Kidney glomerular epithelial cell (primary cell): ENCODE measurements at places on chromosomes 1 and 21.
A peak's percentile ranks its signal among the peaks of the same experiment; 100 is the strongest.

DNA sequence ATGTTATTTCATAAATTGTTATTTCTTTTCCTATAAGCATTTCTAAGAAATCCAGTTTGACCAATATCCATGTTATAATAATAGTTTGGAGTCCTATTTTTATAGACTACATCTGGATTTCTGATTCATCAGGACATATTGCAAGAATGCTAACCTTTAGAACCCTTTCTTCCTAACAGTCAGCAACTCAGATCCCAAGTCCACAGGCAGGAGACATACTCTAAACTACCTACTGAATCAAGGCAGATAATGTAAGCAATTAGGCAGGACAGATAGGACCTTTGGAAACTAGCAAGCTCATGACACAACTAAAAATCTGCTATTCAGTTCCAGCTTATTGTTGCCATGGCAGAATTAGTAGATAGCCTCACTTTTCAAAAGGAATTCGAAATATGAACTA, 104.1 kb downstream of the DENND1B start:
- no peak for DNase-seq

GRCh38 chr1:169588785-169589485, 2.7 kb upstream of the F5 start:
- DNase-seq = no peak

DNA sequence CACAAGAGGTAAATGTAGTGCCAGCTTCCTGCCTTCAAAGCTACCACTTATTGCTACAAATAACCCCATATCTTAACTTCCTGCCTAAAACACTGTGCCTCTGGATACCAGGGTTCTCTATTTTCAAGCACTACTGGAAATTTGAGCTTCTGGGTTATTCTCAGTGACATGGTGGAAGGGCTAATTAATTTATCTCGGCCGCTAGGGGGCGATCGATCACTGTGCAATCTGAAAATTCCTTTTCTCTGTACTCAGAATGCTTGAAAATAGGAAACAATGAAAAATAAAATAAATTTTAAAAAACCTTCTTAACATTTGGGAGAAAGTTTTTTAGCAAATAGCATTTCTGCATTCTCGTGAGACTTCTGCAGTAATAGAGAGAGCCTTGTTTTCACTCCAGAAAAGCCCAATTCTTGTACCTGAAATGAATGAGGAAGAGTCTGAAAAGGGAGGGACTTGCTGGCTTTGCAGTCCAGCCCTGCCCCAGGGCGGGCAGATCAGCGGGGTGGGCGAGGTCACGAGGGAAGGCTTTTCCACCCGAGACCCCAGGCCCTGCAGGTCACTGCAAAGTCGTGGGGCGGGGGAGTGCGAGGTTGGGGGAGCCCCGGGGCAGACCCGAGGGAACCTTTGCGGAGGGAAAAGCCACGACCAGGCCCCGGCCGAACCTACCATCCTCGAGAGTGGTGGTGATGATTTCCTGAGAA, 276.7 kb downstream of the PCP4 start:
- peak; percentile 49 for DNase-seq

GRCh38 chr1:53336146-53336545, 8.3 kb upstream of the LRP8 start:
- no peak for DNase-seq

- DNase-seq = no peak
Observed at GRCh38 chr1:247175458-247175857, 3.6 kb upstream of the ZNF124 start.

GRCh38 chr1:153262070-153262366, 2.5 kb downstream of the LORICRIN start:
- DNase-seq = no peak

- DNase-seq = no peak
Observed at GRCh38 chr1:173798078-173798477, 26.4 kb upstream of the DARS2 start.

GRCh38 chr1:174022080-174022975, at the start of gene RC3H1:
Gene RC3H1, minus strand, starts transcription at chr1:174022357. Its CDS starts 29,372 bp downstream, at chr1:173992985.
- DNase-seq = peak; percentile 70

DNA sequence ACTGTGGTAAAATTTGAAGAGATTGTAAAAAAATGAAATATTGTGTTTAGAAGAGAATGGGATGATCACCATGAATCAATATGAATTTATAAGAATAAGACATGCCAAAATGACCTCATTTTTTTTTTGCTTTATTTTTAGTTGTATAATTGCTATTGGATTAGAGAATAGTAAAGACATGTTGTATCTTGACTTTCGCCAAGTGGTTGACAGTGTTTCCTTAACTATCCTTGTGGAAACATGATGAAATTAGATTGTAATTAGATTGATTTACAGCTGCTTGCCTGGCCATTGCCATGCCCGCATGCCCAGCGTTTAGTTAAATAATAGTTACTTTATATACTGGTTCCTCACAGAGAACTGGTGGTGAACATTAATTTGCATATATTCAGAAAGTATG, 154.9 kb downstream of the MAGI3 start:
- DNase-seq = no peak

DNA sequence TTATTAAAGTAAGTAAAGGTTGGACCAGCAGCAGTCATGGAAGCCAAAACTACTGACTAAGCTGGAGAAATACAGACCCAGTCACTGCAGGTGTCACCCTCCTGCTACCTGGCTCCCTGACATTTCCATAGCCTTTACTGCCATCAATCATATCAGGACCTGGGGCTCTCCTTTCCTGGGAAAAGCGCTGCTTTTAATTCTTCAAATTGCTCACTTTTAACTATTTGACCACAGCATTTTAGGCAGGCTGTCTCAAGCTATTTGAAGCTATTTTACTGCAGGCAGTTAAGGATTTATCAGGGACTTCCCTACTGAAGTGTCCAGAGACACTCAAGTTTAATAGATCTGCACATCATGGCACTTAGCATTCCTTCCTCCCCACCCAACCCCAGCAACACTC, 4.1 kb downstream of the IVL start:
- DNase-seq = no peak

- DNase-seq = no peak
Observed at GRCh38 chr1:204514828-204515227, 1.4 kb upstream of the MDM4 start.

DNA sequence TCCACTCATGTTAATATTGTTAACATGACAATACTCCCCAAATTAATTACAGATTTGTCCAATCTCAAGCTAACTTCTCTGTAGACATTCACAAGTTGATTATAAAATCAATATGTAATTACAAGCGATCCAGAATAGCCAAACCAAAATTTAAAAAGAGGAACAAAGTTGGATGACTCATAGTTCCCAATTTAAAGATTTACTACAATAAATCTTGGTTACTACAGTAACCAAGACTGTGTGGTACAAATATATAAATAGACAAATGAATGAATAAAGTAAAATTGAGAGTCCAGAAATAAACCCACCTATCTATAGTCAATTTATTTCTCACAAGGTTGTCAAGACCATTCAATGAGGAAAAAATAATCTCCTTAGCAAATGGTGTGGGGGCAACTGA, 7.1 kb upstream of the KRTAP10-4 start:
- DNase-seq = no peak

- no peak for DNase-seq
Observed at GRCh38 chr1:221908573-221908972, 166.7 kb upstream of the DUSP10 start.

GRCh38 chr1:107530543-107530942, 389.7 kb downstream of the NTNG1 start:
- no peak for DNase-seq

DNA sequence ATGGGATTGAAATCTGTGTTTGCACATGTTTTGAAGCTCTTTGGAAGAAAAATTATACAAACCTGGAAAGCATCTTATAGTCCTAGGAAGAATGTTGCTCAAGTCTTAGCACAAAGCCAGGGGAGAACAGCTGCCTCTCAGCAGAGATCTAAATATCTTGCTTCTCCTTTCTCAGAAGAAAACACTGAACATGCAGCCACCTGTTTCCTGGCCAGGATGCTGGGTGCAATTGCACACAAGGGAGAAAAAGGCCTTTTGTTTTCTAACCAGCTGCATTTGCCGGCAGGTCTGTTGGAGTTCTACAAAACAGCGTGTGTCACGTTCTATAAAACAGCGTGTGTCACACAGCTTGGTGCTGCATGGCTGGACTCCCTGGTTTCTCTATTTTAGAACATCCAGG, 259.6 kb upstream of the PLD5 start:
- no peak for DNase-seq

- DNase-seq = no peak
Observed at GRCh38 chr1:108829498-108829916, 27.4 kb downstream of the AKNAD1 start.

DNA sequence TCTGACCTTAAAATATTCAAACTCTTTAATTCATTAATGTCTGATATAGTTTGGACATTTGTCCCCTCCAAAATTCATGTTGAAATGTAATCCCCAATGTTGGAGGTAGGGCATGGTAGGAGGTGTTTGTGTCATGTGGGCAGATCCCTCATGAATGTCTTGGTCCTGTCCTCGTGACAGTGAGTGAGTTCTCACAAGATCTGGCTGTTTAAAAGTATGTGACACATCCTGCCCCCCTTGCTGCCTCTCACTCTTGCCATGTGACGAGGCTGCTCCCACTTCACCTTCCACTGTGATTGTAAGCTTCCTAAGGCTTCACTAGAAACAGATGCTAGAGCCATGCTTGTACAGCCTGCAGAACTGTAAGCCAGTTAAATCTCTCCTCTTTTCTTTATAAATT, 21.3 kb upstream of the FBXO28 start:
- DNase-seq = no peak

DNA sequence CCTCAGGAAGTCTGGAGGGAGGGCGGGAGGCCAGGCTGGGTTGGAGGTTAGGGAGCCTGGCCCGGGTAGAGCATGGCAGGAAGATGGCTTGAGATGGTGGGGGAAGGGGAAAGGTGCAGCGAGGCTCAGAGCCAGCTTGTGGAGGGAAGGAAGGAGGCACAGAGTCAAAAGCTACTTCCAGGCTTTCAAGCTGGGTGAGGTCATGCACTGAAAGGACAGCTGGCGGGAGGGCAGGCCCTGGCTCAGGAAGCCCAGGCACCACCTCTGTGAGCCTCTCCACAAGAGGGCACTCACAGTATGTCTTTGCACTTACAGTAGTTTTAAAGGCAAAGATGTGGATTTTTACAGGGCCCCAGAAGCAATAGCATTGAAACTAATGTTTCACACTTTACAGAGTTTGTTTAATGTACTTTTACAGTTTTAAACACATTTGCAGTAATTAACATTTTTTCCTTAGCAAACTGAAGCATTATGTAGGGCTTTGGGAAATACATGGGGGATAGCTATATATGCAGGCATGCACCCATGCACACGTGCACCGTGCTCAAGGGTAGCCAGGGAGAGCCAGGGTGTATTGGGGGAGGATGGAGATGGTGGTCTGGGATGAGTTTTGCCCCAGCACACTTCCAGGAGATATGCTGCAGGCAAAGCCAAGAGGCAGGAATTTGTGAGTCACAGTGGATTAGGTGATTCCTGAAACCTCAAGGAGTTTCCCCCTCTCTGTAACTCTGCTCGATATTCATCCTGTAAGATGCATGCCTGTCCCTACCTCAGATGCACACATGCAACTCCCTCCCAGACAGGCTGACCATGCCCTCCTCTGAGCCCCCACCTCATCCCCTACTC, 6.1 kb upstream of the ADAM15 start:
- DNase-seq = peak; percentile 32

- no peak for DNase-seq
Observed at GRCh38 chr1:186420923-186421322, 40.0 kb downstream of the PDC start.

DNA sequence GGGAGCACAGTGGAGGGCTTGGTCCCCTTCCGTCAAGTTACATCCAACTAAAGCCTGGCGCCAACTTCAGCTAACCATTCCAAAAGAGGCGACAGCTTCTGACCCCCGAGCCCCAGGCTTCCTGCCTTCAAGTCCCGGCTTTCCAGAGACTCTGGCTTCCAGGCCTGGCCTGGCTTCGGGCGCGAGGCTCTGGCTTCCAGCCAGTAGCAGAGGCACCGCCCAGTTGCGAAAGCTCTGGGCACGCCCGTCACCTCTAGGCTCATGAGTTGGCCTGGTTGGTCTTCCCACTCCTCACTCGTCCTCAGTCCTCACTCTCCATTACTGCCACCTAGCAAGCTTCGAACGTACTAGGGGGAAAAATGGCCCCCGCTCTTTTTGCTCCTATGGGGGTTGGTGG, 30.0 kb upstream of the C1orf185 start:
- no peak for DNase-seq

DNA sequence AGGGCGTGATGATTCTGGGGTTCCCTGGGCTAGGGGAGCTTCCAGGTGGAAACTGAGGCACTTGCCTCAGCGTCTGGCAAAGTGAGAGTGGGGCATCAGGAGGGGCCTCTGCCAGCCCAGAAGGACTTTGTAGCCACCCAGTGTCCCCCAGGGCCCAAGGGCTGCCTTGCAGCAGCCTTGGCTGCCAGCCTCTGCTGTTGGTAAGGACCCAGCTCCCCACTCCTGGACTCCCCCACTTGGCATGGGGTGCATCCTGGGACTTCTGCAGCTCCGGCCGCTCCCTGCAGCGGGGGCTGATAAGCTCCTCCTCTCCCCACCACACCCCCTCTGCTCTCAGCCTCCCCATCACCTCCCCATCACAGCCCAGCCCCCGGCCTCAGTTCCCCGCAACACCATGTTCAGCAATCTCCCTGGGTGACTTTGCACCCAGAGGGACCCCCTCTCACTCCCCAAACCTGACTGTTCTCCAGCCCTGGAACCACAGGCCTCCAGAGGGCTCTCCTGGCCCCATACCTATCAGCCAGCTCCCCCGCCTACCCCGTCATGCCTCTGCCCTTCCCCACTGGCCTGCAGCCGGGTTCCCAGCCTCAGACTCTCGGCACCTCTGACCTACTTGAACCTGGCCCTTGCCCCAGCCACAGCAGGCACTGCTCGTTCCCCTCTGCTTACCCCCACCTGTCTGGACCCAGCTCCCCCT, 113.0 kb downstream of the CRYAA start:
- no peak for DNase-seq

- DNase-seq = no peak
Observed at GRCh38 chr1:84525779-84526178, 19.4 kb upstream of the GNG5 start.

GRCh38 chr1:40017951-40018575, 22.5 kb upstream of the CAP1 start:
- DNase-seq = no peak

DNA sequence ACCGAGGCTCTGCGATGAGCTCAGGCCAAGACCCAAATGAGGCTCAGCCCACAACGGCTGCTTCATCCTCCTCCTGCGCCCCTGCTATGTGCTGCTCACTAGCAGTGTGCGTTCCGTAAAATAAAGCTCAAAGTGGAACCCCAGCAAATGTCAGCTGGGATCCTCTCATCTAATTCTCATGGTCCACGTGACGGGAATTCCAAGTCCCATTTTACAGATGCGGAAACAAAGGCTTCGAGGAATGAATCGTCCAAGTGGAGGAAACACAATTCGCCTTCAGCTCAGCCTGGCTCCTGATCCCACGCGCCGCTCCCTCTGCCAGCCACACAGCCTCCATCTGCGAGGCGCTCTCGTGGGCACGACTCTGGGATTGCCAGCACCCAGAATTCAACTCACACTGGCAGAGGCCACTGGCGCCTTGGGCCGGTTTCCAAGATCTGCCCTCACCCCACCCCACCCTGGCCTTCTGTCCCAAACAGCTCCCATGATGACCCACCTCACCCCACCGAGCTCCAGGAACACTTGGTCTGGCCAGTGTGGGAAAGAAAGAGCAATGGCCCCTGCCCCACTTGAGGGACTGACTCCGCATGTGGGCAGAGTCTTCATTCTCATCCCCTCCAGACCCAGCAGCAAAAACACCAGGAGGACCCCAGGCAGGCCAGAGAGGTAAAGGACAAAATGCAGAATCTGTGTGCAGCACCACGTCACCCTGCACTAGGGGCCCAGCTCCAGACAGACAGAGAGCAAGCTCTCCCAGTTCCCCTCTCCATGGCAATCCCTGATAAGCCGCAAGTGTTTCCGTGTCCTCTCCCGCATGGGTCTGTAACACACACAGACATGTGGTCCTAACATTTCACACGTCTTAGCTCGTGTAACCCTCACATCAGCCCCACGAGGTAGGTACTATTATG, 10.5 kb downstream of the CASZ1 start:
- DNase-seq = no peak
